ENCODE measurements at places on chromosomes 5 and 9.

- no peak for DNase-seq
These were observed 61.1 kb downstream of the GNA14 start for GRCh38 chr9:77587042-77587441.

- DNase-seq = no peak
These were observed 7.7 kb upstream of the TCOF1 start for GRCh38 chr5:150349681-150350275.

DNA sequence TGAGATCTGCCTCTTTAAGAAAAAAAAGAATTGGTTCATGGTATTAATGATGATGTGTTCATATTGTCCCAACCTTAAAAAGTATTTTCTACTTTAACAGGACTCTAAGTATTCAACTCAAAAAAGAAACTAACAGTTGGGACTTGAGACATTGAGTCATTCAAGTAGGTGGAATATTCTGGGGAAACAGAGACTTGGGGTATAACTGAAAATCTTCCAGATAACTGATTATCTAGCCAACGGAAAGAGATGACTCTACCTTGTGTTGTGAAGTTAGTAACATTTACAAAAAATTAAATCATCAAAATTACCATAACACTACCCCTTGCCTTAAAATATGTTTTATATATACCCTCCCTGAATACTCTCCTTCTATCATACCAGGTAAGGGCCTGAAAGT lies 19.1 kb downstream of the OXCT1 start:
- no peak for DNase-seq

GRCh38 chr5:116953251-116953930 lies 378.8 kb upstream of the SEMA6A start:
- no peak for DNase-seq

DNA sequence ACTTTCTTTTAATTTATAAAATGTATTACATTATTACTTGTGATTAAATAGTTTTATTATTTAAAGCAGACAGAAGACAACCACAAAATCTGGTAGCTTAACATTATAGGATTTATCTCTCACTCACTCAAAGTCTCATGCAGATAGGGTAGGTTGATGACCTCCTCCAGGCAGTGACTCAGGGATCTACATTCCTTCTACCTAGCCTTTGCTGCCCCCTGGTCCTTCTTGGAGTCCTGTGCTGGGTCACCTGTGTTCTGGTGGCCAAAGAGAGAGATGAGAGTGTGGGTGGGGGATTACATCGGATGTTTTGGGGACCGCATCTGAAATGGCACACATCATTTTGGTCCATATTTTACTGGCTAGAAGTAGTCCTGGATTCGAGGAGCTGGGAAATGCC lies 95.7 kb upstream of the CTSL start:
- DNase-seq = no peak

GRCh38 chr9:105333811-105334210 lies 89.4 kb downstream of the SLC44A1 start:
- DNase-seq = no peak

- DNase-seq = peak; percentile 31
These were observed 1.4 kb downstream of the OTULIN start for GRCh38 chr5:14665949-14666348.

- no peak for DNase-seq
These were observed 1.1 kb upstream of the SMC2 start for GRCh38 chr9:104092875-104093600.

- DNase-seq = no peak
These were observed 139.0 kb downstream of the ARHGEF28 start for GRCh38 chr5:73764996-73765395.

DNA sequence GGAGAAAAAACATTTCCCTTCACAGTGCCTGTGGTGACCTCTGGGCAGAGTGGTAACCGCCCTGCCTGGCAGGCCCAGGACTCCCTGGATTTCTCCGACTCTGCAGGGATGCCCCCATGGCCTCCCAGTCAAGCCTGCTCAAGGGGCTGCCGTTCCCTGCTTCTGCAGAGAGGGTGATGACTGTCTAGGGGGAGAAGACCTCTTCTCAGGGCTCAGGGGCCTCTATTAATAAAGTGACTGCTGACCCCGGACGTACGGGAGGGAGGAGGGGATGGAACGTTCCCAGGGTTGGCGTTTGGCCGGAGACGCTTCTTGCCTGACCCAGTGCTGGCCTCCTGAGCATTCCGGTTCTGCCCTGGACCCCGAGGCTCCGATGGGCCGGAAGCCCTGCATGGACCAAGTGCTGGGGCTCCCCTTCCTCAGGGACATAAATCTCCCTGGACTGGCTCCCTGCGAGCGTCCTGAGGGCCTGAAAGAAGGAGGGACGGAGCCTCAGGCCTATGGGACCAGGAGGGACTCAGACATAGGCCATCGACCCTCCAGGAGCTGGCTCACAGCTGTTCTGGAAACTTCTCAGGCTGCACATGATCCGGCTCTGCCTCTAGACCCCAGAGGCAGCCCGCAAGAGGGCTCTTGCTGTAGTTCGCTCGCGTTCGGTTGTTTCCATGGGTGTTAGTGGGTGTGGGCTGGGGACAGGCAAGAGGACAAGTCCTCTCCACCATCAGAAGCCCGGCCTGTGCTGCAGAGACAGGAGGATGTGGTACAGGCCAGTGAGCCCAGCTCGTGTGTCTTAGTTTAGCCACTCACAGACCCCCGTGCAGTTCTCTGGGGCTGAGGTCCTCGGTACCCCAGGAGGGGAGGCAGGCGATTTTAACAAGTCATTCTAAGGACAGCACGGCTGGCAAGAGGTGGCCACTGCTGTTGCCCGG lies 8.1 kb upstream of the RNU6ATAC start:
- no peak for DNase-seq

GRCh38 chr9:112212926-112213325 lies 37.8 kb upstream of the SUSD1 start:
- DNase-seq = no peak

DNA sequence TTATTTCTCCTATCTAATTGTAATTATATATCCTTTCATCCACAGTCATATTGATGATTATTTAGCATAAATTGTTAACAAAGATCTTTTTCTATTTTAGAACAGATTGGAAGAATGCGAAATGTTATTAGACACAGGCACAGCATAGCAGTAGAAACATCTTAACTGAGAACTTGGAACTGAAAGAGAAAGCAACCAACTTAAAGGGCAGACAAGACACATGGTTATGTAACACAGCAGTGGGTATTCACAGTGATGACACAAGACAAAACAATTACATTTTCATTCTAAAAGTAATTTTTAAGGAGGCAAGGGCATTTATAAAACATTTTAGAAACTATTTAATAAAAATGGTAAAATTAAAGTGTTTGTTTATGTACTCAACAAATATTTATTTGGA lies 57.7 kb upstream of the MEF2C start:
- no peak for DNase-seq
